CD4-positive, alpha-beta T cell treated with Interferon alpha-2 for 1 hour (primary cell): ENCODE measurements at places on chromosomes 3 and 15.

- no peak for DNase-seq
Measured at GRCh38 chr15:66220601-66221000, 32.9 kb downstream of the MEGF11 start.

DNA sequence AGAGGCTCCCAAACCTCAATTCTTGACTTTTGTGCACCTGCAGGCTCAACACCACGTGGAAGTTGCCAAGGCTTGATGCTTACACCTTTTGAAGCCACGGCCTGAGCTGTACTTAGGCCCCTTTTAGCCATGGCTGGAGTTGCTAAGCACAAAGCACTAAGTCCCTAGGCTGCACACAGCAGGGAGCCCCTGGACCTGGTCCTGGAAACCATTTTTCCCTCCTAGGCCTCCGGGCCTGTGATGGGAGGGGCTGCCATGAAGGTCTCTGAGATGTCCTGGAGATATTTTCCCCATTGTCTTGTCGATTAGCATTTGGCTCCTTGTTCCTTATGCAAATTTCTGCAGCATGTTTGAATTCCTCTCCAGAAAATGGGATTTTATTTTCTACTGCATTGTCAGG is 247.1 kb upstream of the ARPP21 start:
- no peak for DNase-seq

DNA sequence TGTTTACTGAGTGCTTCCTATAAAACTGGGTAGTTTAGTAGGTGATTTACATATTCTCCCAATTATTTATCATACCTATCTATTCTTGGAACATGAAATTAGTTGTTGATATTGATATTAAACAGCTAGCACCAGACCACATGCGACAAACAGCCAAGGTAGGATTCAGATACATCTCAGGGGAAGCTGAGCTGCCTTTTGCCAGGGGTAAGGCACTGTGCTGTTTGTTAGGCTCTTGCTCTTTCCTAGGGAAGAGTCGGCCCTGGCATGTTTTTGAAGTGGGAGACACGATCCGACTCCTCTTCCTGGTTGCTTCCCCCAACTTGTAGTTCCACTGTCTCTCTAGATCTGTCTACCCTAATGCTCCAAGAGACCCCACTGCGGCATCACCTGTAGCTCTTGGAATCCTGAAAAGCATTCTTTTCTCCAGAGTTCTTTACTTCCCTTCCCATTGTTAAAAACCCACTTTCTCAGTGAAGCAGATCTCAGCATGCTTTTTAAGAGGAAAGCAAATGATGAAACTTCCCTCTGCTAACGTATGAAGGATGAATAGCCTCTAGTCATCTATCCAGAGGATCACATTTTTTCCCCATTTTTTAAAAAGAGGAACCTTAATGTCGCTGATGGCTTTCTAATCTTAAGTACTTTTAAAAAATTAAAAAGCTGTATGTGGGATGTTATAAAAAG is 138.4 kb downstream of the GHSR start:
- DNase-seq = no peak

DNA sequence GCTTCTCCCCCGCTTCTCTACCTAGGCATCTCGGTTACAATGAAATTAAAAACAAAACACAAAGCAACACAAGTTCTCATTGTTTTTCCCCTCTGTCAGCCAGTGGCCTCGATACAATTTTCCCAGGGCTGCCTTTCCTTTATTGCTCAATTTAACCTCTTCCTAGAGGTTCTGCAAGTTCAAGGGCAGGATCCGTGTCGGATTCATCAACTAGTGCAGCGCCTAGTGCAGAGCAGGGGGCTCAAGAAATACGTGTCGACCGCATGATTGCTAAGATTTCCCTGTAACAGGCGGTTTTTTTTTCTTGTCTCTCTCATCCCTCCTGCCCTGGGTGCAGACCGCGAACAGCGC is 1.4 kb upstream of the BHLHE40 start:
- DNase-seq = no peak

DNA sequence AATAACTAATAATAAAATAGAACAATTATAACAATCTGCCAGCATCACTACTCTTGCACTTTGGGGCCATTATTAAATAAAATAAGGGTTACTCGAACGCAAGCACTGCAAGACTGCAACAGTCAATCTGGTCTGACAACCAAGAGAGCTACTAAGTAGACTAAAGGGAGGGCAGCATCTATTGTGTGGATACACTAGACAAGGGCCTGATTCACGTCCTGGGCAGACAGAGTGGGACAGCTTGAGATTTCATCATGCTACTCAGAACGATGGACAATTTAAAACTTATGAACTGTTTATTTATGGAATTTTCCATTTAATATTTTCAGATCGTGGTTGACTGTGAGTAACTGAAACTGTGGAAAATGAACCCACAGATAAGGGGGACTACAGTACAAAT is 39.5 kb downstream of the TNIK start:
- no peak for DNase-seq

GRCh38 chr3:107927361-107928083 is 163.3 kb downstream of the CD47 start:
- DNase-seq = peak; percentile 67

GRCh38 chr3:193943200-193943599 is 192.7 kb upstream of the HES1 start:
- DNase-seq = no peak

- DNase-seq = no peak
Measured at GRCh38 chr3:58191361-58191991, 19.3 kb downstream of the DNASE1L3 start.

DNA sequence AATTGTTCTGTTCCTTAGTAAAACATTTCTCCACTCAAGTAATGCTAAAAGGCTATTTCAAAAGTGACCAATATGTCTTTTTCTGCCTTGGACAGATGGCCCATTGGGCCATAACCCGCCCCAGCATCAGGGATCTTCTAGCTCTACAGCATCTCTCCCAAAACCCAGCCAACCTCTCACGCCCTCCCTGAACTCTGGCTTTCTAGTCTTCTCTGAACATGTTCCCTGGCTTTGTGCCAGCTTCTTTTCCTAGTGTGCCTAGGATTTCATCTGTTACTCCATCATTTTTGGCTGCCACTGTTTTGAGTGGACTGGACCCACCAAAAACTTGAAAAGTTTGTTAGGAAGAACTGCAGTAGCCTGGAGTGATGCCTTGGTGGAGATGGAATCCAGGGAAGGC is 30.7 kb downstream of the TRPM1 start:
- DNase-seq = no peak

- no peak for DNase-seq
Measured at GRCh38 chr3:8767667-8768363, 1.6 kb downstream of the OXTR start.

GRCh38 chr15:60703207-60703933 is 224.4 kb upstream of the ICE2 start:
- no peak for DNase-seq

GRCh38 chr3:79726786-79727185 is 41.0 kb downstream of the ROBO1 start:
- DNase-seq = no peak

- DNase-seq = no peak
Measured at GRCh38 chr3:188243124-188243795, 89.3 kb downstream of the LPP start.

GRCh38 chr15:79322945-79323344 is 12.0 kb downstream of the TMED3 start:
- DNase-seq = no peak
